ENCODE measurements at places on chromosomes 3 and 15. TPM values are rescaled to one million over a fixed set of nuclear protein-coding genes. Genes with fewer than 3 reads are reported as not detected.

The SERPINI2 gene
- total RNA-seq = 1.8 TPM

The CA12 gene
- 20.5 TPM for total RNA-seq

The MYEF2 gene
- 25.4 TPM for total RNA-seq

The CDCP1 gene
- 24.3 TPM for total RNA-seq

The RARB gene
- total RNA-seq = 4.1 TPM

The MEIS2 gene
- total RNA-seq = 18.7 TPM

The IQCF5 gene
- not detected for total RNA-seq

The ROPN1 gene
- not detected for total RNA-seq

GRCh38 chr3:110929816-110930215 is 141.8 kb upstream of the NECTIN3 start:
- H3K4me3 ChIP-seq = no peak overlapping the region
- no peak for DNase-seq
- no peaks in the 10 kb centered on the region for H3K4me1 ChIP-seq
- H3K27ac ChIP-seq = no peak overlapping the region

DNA sequence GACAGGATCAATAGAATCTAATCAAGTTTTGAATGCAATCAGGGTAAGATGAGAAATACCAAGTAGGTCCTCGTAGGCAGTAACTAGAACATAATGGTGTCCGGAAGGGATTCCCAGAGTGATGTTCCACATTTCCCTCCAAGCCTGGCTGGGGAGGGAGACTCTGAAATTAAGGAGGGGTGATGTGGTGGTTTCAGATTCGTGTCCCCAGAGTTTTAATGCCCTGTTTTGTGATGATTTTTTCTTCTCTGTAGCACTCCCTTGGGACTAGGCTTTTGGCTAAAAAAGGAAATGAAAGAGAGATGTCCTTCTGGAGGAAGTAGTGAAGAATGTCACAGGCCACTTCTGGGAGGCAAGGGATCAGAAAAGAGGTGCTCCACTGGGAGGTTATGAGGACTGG is 108.3 kb upstream of the CACNA2D3 start:
- DNase-seq = no peak
- no peak overlapping the region for H3K4me3 ChIP-seq
- no peaks in the 10 kb centered on the region for H3K4me1 ChIP-seq
- H3K36me3 ChIP-seq = no peaks in the 10 kb centered on the region

- peaks cover 3% of the 10 kb centered on the region for H3K4me1 ChIP-seq
- H3K36me3 ChIP-seq = no peaks in the 10 kb centered on the region
- no peaks in the 10 kb centered on the region for H3K27me3 ChIP-seq
- H3K4me3 ChIP-seq = no peak overlapping the region
Observed at GRCh38 chr3:179660872-179661271, 8.0 kb downstream of the USP13 start.

DNA sequence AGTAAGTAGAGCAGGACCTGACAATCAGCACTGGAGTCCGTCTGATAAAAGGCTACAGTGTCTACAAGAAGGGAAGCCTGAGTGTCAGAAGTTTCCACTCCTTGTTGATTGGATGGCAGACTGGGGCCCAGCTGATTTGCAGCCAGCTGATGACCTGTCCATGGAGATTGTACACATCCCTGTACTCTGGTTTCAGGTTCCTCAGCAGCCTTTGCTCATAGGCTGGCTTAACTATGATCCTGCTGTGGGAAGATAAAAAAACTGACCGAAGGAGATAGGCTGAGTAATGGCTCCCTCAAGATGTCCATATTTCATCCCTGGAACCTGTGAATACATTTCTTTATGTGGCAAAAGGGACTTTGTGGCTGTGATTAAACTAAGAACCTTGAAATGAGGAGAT is 11.7 kb upstream of the LACTB start:
- H3K27ac ChIP-seq = no peak overlapping the region
- no peak for DNase-seq
- H3K4me3 ChIP-seq = no peak overlapping the region

DNA sequence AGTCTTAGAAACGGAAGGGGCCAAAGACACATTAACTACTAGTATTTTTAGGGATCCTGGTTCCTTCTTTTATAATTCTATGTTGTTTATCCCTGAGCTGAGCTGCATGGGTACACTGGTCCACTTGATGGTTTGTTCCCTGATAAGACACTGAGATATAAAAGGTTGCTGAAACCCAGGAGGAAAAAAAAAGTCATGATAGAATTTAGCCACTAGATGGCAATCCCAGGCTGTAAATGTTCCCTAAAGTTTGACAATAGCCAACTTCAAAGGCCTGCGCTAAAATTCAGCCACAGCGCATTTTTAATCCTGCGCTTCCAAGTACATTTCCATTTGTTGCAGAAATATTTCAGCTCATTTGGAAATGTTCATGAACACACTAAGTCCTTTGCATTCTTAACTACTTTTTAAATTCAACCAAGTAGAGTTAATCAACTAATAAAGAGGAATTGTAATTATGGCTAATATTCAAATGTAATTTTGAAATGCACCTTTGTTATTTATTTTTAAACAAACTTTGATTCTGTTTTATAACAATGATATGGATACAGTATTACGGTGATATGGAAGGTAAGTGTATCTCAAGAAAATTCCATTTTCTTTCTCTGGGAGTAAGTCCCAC is 249.3 kb upstream of the FEZF2 start:
- H3K36me3 ChIP-seq = no peaks in the 10 kb centered on the region
- H3K27ac ChIP-seq = no peak overlapping the region
- H3K27me3 ChIP-seq = no peaks in the 10 kb centered on the region
- DNase-seq = no peak
- no peak overlapping the region for H3K4me3 ChIP-seq

DNA sequence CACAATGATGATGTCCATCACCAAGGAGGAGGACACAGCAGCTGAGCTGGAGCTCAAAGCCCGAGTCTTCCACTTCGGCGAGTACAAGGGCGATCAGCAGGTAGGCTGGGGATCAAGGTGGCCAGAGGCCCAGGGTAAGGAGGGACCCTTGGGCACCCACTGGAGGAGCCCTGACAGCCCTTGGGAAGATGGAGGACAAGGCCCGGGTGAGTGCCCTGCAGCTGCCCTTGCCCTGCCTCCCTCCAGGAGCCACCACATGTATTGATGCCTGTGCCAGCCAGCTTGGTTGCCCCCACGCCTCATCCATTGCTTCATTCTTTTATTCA is 38.4 kb downstream of the CFAP100 start:
- H3K4me1 ChIP-seq = no peaks in the 10 kb centered on the region
- no peaks in the 10 kb centered on the region for H3K27me3 ChIP-seq
- no peak overlapping the region for H3K4me3 ChIP-seq
- no peaks in the 10 kb centered on the region for H3K36me3 ChIP-seq
- peak; percentile 39 for DNase-seq

- H3K36me3 ChIP-seq = no peaks in the 10 kb centered on the region
- H3K4me3 ChIP-seq = no peak overlapping the region
- H3K27me3 ChIP-seq = no peaks in the 10 kb centered on the region
Observed at GRCh38 chr3:62558549-62559112, 185.3 kb upstream of the FEZF2 start.

DNA sequence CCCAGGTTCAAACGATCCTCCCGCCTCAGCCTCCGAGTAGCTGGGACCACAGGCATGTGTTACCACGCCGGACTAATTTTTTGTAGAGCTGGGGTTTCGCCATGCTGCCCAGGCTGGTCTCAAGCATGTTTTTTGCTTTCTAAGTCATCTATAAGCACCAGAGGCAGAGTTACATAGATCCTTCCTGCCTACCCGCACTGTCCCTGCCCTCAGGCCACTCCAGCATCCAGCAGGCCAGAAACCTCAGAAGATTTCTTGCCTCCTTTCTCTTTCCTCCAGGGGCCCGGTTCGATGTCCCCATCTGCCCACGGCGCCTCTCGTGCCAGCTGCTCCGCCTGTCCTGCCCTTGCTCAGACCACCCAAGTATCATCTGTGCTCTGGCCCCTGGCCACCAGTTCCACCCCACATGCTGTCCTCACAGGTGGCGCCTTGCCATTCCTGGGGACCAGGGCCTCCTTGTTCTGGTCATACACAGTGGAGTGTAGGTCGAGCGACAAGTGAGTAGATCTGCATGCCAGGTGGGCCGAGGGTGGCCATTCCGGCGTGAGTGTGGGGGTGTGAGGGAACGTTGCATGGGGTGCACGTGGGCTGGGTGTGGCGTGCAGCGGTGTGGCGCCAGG is 27.3 kb downstream of the KLHDC8B start:
- no peak overlapping the region for H3K4me3 ChIP-seq
- no peak for DNase-seq
- peaks cover 17% of the 10 kb centered on the region for H3K27me3 ChIP-seq
- no peaks in the 10 kb centered on the region for H3K36me3 ChIP-seq

GRCh38 chr15:48856942-48857341 is 21.0 kb upstream of the EID1 start:
- H3K27me3 ChIP-seq = no peaks in the 10 kb centered on the region
- no peak overlapping the region for H3K4me3 ChIP-seq
- no peak overlapping the region for H3K27ac ChIP-seq
- no peak for DNase-seq

DNA sequence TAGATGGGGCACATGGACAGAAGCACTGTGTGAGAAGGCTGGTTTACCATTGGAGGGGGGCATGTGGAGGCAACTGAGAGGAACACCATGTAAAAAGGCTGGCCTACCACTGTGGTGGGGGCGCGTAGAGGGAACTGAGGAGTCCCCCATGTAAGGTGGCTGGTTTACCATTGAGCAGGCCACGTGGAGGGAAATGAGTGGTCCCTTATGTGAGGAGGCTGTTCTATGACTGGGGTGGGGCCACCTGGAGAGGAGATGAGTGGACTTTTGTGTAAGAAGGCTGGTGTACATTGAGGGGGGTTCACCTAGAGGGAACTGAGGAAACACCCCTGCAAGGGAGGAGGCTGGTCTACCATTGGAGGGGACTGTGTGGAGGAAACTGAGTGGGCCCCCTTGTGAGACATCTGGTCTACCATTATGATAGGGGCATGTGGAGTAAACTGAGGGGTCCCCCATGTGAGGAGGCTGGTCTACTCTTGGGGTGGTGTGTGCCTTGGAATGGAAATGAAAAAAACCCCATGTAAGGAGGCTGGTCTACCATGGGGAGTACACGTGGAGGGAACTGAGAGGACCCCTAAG is 156.9 kb downstream of the FBLN2 start:
- no peak for DNase-seq
- no peak overlapping the region for H3K27ac ChIP-seq
- no peaks in the 10 kb centered on the region for H3K4me1 ChIP-seq
- H3K27me3 ChIP-seq = no peaks in the 10 kb centered on the region
- H3K36me3 ChIP-seq = no peaks in the 10 kb centered on the region
- no peak overlapping the region for H3K4me3 ChIP-seq

GRCh38 chr15:99386391-99386790 is 135.1 kb downstream of the LRRC28 start:
- H3K27me3 ChIP-seq = no peaks in the 10 kb centered on the region
- peaks cover 5% of the 10 kb centered on the region for H3K4me1 ChIP-seq
- DNase-seq = no peak
- H3K4me3 ChIP-seq = no peak overlapping the region
- no peaks in the 10 kb centered on the region for H3K36me3 ChIP-seq

GRCh38 chr3:178238179-178238578 is 298.1 kb upstream of the KCNMB2 start:
- no peaks in the 10 kb centered on the region for H3K4me1 ChIP-seq
- H3K36me3 ChIP-seq = no peaks in the 10 kb centered on the region
- H3K4me3 ChIP-seq = no peak overlapping the region
- no peak for DNase-seq

DNA sequence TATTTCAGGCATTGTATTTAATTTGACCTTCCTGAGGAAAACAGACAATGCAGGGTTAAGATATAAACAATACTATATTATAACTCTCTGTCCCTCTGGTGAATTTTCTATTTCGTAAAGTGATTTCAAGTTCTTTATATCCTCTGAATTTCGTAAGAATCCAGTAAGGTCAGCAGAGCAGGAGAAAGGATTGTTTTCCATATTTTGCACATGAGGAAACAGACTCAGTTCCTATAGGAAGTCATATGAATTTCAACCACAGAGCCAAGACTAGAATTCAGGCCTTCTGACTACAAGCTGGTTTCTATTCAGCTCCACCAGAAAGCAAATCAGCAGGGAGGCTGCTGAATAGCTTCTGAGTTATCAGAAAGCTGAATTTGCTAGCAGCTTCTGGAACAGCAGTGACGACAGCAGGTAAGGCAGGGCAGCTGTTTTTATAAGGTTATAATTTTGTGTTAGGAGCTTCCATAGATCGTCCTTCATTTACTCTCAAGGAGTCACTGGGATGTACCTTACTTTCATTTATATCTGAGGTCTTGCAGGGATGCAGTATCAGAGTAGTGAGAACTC is 11.1 kb upstream of the PLAAT1 start:
- no peaks in the 10 kb centered on the region for H3K4me1 ChIP-seq
- no peaks in the 10 kb centered on the region for H3K27me3 ChIP-seq
- no peaks in the 10 kb centered on the region for H3K36me3 ChIP-seq

GRCh38 chr3:42376344-42376798 is 34.0 kb downstream of the LYZL4 start:
- H3K4me3 ChIP-seq = no peak overlapping the region
- H3K27ac ChIP-seq = no peak overlapping the region
- H3K4me1 ChIP-seq = no peaks in the 10 kb centered on the region
- DNase-seq = no peak
- H3K36me3 ChIP-seq = no peaks in the 10 kb centered on the region

- H3K36me3 ChIP-seq = no peaks in the 10 kb centered on the region
- no peaks in the 10 kb centered on the region for H3K27me3 ChIP-seq
- H3K27ac ChIP-seq = no peak overlapping the region
- H3K4me1 ChIP-seq = no peaks in the 10 kb centered on the region
Observed at GRCh38 chr3:8729479-8729878, 4.1 kb upstream of the CAV3 start.

GRCh38 chr3:151709847-151710246 is 23.9 kb upstream of the AADACL2 start:
- H3K4me3 ChIP-seq = no peak overlapping the region
- no peaks in the 10 kb centered on the region for H3K27me3 ChIP-seq
- H3K27ac ChIP-seq = no peak overlapping the region
- DNase-seq = no peak

GRCh38 chr15:89364341-89364740 is 29.7 kb upstream of the POLG start:
- H3K27ac ChIP-seq = no peak overlapping the region
- H3K27me3 ChIP-seq = peaks cover 100% of the 10 kb centered on the region
- no peak overlapping the region for H3K4me3 ChIP-seq
- DNase-seq = no peak
- H3K36me3 ChIP-seq = no peaks in the 10 kb centered on the region

- no peak overlapping the region for H3K4me3 ChIP-seq
- no peak for DNase-seq
- no peaks in the 10 kb centered on the region for H3K4me1 ChIP-seq
- no peaks in the 10 kb centered on the region for H3K36me3 ChIP-seq
- H3K27ac ChIP-seq = no peak overlapping the region
- H3K27me3 ChIP-seq = no peaks in the 10 kb centered on the region
Observed at GRCh38 chr15:55708720-55709119, 34.2 kb downstream of the PRTG start.

DNA sequence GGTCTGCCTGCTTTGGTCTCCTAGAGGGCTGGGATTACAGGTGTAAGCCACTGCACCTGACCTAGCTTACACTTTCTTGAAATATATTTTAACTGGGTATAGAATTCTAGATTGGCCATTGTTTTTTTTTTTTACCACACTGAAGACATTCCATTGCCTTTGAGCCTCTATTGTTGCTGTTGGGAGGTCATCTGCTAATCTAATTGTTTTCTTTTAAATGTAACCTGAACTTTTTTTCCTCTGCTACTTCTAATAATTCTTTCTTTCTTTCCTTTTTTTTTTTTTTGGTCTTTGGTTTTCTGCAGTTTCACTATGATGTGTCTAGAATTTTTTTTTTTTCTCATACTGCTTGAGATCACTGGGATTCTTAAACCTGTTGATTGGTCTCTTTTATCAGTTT is 28.1 kb downstream of the ERICH6 start:
- H3K27me3 ChIP-seq = no peaks in the 10 kb centered on the region
- H3K36me3 ChIP-seq = no peaks in the 10 kb centered on the region
- no peak overlapping the region for H3K4me3 ChIP-seq
- H3K27ac ChIP-seq = no peak overlapping the region
- H3K4me1 ChIP-seq = no peaks in the 10 kb centered on the region
